ENCODE measurements at places on chromosomes 16 and 17.
A peak's percentile ranks its signal among the peaks of the same experiment; 100 is the strongest.

DNA sequence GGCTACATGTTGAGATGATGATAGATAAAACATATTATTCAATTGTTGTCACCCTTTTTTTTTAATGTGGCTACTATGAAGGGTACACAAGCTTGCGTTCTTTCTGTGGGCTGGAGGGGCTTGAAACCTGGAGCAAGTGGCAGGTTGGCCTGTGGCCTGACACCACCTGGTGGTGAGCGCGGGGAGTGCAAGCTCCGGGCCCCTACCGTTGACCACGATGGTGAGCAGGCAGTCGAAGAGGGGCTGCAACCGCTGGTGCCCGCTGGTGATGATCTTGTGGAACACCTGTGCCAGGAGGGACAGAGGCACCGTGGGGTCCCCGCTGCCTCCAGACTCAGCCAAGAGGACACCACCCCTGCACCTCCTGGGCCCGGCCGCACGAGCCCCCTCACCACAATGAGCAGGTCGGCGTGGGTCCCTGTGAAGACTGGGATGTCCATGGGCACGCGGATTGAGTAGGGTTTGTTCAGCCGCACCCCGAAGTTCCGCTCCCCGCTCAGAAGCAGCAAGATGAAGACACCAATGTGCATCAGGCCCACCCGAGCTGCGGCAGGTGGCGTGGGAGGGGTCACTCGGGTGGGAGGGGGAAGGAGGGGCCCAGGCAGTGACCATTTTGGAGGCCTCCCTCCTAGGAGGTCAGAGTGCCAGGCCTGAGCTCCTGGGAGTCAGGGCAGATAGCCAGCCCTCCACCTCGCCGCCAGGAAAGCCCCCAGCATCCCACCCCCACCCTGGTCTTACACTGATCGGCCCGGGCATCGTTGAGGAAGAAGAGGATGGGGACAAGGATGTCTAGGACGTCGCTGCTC, 14.4 kb downstream of the HID1 start:
- DNase-seq: peak; percentile 38

DNA sequence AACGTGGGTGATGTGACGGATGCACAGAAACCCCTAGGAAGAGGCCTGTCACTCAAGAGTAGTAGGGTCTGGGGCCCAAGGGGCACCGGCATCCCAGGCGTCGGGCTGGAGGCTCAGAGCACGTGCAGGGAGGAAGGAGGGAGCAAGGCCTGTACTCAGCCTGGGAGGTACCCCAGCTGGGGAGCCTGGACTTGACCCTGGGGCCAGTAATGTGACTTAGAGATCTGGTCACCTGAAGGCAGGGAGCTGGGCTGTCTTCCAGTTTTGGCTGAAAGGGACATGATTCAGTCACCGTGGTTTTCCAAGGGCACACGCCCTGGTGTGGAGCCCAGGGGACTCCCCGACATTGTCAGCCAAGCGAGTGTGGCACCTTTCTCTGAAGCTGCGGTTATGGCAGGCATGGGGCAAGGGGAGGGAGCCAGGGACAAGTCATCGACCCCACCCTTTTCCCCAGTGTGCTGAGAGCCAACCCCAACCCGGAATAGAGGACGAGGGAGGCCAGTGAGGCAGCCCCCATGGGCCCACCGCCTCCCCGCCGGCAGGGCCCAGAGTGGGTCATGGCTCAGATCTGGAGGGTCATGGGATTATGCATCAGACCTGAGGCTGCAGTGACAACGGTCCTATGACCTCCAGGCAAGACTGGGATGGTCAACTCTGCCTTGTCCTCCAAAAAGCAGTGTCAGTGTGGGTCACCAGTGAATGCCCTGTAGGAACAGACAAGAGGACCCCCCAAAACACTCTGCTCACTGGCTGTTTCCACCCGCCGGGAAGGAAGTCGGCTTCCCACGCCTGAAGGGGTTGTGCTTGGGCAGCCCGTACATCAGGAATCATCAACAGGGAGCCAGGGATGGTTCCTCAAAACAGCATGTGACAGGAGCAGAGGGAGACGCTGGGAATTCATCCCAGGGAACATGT, 41.9 kb downstream of the MEAK7 start:
- DNase-seq: no peak

DNA sequence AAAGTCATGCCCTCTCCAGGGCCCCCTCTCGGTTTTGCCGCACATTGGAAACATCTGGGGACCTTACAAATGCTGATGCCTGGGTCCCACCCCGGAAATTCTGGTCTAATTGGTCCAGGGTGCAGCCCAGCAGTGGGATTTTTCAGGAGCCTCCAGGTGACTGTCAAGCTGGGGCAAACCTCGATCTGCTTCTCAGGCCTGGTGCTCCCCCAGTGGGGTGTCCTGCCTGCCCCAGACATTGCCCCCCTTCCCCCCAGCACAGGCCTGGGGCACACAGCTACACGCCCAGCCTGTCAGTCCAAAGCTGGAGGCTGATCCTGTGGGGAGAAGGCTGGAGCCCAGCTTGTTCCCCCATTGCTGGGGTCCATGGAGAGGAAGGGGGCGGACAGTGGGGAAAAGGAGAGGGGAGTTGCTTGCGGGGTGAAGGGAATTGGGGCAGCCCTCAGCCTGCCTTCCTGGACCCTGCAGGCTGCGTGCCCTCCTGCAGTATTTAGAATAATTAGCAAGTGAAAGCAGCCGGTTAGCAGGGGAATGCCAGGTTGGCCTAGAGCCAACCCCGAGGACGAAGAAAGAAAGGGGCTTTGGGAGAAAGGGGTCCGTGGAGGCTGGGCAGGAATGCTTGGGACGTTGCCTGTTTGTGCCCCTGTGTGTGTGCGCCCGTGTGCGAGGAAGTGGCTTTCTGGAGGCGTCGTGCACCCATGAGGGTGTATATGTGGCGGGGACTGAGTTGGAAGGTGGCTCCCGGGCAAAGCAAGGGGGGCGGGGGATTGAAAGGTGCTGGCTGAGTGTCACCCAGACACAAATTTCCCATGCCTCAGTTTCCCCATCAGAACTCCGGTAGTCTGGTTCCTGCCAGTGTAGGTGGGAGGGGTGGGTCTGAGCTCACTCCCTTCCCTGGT, 5.9 kb downstream of the FOXJ1 start:
- DNase-seq: no peak

DNA sequence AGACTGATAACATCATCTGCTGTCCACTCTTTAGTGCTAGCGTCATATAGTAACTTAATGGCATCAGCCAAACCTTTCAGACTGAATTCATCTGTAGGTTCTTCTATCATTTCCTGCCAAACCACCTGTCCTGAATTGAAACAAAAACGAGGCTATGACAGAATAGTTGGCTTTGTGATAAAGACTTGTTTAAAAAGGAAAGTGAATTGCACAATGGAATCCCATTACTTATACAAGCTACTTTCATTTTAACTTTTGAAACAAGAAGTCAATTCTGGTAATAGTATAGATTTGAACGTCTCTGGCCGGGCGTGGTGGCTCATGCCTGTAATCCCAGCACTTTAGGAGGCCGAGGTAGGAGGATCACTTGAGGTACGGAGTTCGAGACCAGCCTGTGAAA, 18.2 kb downstream of the LASP1NB start:
- DNase-seq: no peak

- DNase-seq: no peak
Observed at GRCh38 chr17:67829331-67829730, 4.0 kb downstream of the BPTF start.

GRCh38 chr16:68147444-68147843, 62.3 kb downstream of the NFATC3 start:
- DNase-seq: no peak

- no peak for DNase-seq
Observed at GRCh38 chr17:80112471-80113032, 11.2 kb downstream of the GAA start.

- DNase-seq: no peak
Observed at GRCh38 chr16:29011112-29011511, 26.3 kb downstream of the LAT start.

DNA sequence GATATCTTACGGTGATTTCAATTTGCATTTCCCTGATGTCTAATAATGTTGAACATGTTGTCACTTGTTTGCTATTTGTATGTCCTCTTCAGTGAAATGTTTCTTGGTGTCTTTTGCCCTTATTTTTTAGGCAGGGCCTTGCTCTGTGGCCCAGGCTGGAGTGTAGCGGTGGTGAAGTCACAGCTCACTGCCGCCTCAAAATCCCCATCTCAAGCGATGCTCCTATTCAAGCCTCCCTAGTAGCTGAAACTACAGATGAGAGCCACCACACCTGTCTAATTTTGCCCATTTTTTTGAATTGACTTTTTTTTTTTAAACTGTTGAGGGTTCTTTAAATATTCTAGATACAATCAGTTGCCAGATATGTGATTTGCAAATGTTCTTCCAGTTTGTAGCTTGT, 8.3 kb downstream of the UBE2G1 start:
- no peak for DNase-seq

- DNase-seq: no peak
Observed at GRCh38 chr17:40461732-40462342, 18.6 kb downstream of the IGFBP4 start.

DNA sequence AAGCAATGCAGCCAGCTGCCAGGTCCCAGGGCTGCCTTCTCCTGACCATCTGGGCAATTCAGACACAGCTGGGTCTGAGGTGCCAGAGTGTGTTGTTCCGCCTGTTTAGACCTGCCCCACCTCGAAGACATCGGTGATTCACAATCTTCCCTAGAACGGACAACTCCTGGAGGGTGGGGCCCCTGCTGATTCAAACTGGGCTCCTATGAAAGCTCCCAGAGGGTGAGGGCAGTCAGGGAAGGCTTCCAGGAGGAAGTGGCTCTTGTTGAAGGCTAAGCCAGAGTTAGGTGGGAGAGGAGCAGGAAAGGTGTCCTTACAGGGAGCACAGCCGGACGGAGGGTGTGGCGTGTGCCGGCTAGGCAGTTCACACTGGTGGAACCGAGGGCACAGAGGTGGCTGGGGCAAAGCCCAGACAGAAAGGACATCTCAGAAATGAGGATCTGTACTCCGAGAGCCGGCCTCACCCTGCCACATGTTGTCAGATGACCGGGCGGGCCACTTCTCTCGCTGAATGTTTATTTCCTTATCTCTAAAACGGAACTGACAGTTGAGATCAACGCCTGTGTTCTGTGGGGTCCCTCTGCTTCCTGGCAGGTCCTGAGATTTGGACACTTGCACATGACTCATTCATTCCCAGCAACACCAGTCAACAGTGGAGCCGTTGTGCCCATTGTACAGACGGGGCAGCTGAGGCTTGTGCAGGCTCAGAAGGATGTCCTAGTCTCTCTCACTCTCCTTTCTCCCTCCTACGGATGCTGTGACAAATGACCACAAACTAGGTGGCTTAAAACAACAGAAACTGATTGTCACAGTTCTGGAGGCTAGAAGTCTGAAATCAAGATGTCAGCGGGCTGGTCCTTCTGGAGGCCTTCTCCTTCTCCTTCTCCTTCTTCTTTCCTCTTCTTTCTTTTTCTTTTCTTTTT, 26.9 kb upstream of the LITAF start:
- DNase-seq: no peak

GRCh38 chr16:11296706-11297491, 15.8 kb upstream of the PRM1 start:
- DNase-seq: no peak

DNA sequence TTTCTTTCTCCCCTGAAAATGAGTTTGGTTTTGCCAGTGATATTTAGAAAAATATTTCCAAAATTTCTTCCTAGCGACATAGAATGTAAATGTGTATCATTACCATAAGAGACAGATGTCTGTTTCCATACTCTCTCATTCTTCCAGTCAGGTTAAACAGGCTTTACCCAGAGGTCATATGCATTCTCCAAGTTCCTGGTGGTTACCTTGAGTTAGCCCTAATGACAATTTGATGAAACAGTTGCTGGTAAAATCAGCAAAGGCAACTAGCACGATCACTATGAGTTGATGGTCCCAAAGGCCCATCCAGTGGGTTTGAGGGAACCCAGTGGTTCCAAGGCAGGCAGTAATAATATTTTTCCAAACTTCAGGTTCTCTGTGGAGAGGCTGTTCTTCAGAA, 103.6 kb upstream of the TBX2 start:
- DNase-seq: no peak

DNA sequence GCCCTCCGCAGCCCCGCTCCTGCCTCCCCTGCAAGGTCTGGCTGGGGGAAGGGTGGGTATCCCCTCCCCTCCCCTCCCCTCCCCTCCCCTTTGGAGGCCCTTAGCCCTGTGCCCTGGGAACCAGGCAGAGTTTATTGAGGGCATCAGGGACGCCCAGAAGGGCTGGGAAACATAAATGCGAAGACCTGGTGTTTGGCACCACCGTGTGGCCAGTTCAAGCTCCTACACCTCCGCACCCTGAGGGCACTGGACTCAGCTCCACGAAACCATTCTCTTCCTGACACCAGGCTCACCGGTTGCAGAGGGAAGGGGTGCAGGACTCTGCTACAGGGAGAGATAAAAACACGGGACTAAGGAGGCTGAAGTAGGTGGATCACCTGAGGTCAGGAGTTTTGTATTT, 1.0 kb upstream of the AIPL1 start:
- DNase-seq: peak; percentile 62

DNA sequence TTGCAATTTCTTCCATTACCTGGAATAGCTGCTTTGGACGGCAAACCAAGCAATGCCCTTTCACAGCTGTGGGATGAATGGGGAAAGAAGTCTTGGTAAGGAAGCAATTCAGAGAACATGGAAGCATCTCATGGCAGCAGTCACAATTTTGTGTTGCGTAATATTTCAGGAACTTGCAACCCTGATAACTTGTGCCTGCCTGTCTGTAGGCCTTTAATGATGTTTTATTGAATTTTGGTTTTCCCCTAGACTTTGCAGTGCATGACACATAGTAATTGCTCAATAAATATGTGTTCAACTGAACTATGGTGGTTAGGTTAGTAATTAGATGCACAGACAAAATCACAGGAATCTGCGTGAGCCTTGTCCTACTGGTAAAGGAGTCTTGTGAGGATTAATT, 439.5 kb downstream of the WWOX start:
- no peak for DNase-seq

- no peak for DNase-seq
Observed at GRCh38 chr17:8405499-8406016, 7.9 kb upstream of the RNF222 start.

DNA sequence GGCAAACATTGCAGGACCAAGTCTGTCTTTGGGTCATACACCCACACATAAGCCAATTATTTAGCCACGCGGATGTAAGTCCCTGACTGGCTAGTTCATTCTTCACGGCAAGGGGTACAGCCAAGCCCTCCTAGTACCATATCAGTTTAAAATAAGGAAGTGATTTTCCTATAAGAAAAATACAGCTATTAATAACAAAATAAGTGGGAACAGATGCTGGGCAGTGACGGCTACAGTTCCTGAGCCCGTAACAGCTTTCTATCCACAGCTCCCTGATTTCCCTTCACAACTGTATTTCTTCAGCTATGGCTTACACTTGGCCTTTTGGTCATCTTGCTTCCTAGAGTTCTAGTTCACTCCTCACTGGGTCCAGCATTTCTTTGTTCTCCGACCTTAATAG, 542.4 kb upstream of the C16orf82 start:
- no peak for DNase-seq

- DNase-seq: no peak
Observed at GRCh38 chr16:18932243-18932987, 6.2 kb upstream of the SMG1 start.

- DNase-seq: no peak
Observed at GRCh38 chr16:20676837-20677236, 20.6 kb downstream of the ACSM1 start.

- no peak for DNase-seq
Observed at GRCh38 chr17:31357091-31357490, 34.4 kb upstream of the RAB11FIP4 start.

- no peak for DNase-seq
Observed at GRCh38 chr16:89426736-89427530, 63.4 kb downstream of the ANKRD11 start.

GRCh38 chr17:60086818-60087591, 8.3 kb upstream of the HEATR6 start:
- no peak for DNase-seq

Data from SW480 (cell line).